ENCODE measurements at places on chromosomes 6 and 20.
A peak's percentile ranks its signal among the peaks of the same experiment; 100 is the strongest.

- DNase-seq, result no peak
Observed at GRCh38 chr6:2542101-2542857, 208.4 kb downstream of the MYLK4 start.

DNA sequence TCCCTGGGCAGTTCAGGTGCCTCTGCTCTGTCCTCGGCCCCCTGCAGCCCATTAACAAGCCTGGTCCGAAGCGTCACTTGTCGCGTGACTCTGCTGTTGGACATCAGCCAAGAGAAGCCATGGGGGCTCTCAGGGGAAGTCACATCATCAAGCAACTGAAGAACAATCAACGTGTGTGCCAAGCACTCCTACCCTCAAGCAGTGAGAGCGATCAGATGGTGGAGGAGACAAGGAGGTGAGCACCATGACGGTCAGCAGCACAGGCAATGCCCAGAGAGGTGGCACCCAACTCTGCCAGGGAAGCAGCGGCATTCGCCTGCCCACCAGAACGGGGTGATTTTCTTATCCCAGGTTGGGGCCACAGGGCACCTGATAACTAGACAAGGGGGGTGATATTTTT lies 132.7 kb downstream of the AGPAT4 start:
- DNase-seq, result peak; percentile 58

- no peak for DNase-seq
Observed at GRCh38 chr20:47027456-47027855, 132.8 kb downstream of the EYA2 start.

- no peak for DNase-seq
Observed at GRCh38 chr6:27321370-27321769, 9.3 kb upstream of the POM121L2 start.

DNA sequence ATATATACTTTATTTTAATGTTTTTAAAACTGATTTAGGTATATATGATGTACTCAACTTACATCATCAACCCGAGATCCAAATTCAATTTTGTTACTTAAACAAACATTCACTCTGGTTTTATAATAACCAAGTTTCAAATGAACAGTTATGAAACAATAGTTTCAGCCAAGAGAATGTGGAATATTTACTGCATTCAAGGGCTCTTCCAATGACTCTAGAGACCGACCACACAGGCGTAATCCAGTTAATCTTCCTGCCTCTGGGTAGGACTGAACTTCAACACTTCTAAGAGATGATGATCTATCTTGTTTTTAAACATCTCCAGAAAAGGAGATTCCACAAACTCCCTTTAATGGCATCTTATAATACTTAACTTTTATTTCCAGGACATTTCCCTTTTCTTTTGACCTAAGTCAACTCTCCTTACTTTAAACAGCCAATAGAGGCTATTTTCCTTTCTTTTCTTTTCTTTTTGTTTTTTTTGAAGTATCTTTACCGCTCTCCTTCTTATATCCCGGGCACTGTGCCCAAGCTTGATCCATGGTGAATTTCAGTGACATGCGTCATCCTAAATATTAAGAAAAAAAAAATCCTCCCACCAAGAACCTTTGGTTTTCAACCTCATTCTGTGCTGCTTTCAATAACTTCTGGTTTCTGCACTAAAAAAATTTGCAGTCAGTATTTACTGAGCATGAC lies 110.1 kb downstream of the KIF13A start:
- no peak for DNase-seq

GRCh38 chr6:87082160-87082721 lies 12.7 kb downstream of the CGA start:
- no peak for DNase-seq

- DNase-seq, result no peak
Observed at GRCh38 chr6:68880050-68880813, 245.2 kb downstream of the ADGRB3 start.

DNA sequence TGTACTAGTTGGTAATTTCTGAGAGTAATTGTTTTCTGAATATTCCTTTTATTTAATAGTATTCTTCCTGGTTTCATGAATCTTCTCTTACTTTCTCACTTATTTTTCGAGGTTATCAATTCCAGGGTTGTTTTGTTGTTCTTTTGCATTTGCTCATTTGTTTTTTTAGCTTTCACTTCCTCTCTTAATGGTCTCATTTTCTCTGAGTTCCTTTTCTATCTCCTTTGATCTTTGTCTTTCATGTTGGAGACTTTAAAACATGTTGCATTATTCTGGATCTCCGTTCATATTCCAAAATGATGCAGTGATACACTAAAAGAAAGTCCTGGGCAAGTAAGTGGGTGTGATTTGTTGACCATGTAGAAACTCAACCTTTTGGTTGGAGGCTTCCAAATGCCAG lies 345.3 kb upstream of the SLC35B3 start:
- no peak for DNase-seq

DNA sequence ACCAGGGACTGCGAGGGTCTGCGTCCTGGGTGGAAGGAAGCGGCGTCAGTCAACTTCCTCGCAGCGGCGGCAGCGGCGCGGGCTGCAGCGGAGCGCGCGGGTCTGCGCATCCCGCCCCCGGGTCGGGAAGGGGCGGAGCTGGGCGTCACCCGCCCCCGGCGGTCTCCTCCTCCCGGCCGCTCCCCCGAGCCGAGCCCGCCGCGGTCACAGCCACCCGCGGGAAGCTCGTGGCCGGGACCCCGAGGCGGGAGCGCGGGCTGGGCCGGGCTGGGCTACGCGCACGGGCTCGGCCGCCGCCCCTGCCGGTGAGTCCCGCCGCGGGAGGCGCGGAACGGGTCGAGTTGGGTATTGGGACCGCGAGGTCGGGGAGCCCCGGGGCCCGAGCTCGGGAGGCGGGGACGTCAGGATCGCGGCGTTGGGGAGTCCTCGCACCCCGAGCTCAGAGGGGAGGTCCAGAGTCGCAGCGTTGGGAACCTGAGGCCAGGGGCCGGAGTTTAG lies at the start of gene PAQR8:
Gene PAQR8 (plus strand): TSS at position 207 of the 498 bp plus-strand sequence. CDS start 41,063 bp downstream, outside the sequence.
- peak; percentile 73 for DNase-seq

GRCh38 chr6:131765804-131766135 lies 42.0 kb upstream of the ENPP1 start:
- no peak for DNase-seq

GRCh38 chr20:40600441-40601219 lies 88.4 kb downstream of the MAFB start:
- DNase-seq, result no peak

DNA sequence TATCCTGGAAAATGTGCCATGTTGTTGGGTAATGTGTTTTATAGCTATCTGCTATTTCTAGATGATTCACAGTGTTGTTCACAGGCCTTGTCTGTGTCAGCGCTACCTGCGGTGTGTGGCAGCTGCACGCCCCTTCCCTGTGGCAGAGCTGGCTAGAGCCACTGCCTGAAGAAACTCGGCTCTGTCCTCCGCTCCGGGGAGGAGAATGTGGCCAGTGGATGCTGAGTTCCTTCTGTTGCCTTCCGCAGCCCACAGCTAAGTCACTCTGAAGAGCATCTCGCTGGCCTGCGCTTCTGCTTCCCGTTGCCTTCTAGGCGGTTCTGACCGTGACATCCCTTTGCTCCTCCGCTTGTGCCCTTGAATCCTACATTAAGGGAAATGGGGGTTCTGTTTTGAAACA lies 135.1 kb downstream of the PLG start:
- peak; percentile 55 for DNase-seq

- DNase-seq, result no peak
Observed at GRCh38 chr6:68689910-68690309, 54.8 kb downstream of the ADGRB3 start.

- DNase-seq, result peak; percentile 54
Observed at GRCh38 chr20:25508083-25508770, 77.1 kb downstream of the NINL start.

- no peak for DNase-seq
Observed at GRCh38 chr20:3168829-3169590, 4.3 kb downstream of the LZTS3 start.
